ENCODE measurements at places on chromosomes 1 and 21.

DNA sequence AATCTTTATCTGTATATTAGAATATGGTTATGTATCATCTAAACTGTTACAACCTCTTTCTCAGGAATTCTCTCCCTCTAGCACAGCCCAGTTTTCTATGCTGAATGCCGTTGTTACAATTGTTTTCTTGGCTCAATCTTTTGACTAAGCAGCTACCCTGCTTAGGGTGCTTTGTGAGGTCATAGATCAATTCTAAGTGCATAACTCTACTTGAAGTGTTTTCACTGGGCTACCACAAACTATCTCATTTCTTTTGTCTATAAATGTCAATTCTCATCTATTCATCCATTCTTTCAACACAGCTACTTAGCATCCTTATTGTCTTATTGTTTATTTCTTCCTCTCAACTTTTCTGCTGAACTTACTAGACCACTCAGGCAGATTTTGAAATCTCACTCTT, 77.1 kb downstream of the CEP350 start:
- DNase-seq = no peak

GRCh38 chr1:185404291-185404690, 87.2 kb upstream of the IVNS1ABP start:
- no peak for DNase-seq

DNA sequence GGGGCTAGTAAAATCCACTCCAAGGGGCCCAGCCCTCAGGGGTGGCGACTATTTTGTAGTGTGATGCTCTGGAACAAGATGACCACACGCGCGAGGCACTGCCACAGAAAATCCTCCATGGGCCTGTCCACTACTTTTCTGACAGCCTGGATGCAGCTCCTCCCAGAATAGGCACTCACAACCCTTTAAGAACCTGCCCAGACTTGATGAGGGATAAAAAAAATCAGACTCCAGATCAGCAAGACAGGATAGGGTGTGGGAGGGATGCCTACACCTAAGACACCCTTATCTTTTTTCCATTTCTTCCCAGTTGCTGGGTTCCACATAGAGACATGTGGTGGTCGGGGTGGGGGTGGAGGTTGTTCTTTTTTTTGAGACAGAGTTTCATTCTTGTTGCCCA, 33.5 kb downstream of the PCAT6 start:
- no peak for DNase-seq

DNA sequence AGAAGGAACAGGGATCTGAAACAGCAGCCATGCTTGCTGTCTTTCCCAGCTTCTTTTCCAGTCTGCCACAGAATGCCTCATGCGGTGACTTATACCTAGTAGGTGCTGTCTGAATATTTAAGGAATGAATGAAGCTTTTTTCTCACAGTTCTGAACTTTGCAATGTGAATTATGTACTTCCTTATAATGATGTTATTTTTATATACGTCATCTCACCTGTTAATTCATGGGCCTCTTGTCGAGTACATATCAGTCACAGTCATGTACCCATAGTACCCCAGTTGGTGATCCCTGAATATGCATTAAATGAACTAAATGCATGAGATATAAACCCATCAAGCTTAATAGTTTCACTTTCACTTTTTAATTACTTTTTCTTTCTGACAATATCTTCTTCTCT, 132.7 kb downstream of the NTNG1 start:
- DNase-seq = no peak

DNA sequence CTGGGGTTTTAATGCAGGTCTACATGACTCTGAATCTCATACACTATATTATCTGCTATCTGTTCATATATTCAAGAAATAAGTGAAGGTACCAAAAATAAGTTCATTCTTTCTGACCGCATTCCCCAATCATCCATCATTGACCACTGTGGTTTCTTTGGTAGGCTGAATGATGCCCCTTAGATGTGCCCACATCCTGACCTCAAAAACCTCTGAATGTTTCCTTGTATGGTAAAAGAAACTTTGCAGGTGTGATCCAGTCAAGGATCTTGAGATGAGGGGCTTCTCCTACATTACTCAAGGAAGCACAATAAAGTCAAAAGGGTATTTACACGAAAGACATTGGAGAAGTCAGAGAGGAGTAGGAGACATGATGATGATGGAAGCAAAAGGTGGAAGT, 60.6 kb upstream of the LRRC8B start:
- no peak for DNase-seq

DNA sequence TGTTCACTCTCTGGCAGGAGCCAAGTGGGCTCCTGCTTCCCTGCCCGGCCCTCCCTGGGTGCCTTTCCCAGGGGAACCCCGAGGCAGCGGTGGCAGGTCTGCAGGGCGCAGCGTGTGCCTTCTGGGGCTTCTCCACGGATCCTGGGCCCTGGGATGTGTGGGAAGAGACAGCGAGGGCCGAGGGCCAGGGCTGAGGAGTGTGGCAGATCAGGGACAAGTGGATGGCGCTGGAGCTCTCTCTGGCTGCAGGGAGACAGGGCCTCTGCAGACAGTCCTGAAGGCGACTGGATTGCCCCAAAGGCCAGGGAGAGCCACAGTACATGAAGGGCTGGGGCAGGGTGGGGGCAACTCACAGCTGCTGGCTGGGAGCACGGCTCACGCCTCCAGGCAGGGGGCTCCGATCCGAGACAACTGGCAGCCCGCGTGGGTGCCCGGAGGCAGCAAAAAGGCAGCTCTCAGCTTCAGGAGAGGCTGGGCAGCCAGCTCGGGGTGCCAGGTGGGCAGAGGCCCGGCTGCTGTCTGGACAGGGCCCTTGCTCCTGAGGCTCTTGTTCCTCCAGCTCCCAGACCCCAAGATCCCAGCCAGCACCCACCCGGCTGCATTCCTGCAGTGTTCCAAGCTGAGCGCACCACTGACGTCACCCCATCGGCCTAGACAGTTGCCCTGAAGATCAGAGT, 16.0 kb downstream of the MORN1 start:
- peak; percentile 77 for DNase-seq

DNA sequence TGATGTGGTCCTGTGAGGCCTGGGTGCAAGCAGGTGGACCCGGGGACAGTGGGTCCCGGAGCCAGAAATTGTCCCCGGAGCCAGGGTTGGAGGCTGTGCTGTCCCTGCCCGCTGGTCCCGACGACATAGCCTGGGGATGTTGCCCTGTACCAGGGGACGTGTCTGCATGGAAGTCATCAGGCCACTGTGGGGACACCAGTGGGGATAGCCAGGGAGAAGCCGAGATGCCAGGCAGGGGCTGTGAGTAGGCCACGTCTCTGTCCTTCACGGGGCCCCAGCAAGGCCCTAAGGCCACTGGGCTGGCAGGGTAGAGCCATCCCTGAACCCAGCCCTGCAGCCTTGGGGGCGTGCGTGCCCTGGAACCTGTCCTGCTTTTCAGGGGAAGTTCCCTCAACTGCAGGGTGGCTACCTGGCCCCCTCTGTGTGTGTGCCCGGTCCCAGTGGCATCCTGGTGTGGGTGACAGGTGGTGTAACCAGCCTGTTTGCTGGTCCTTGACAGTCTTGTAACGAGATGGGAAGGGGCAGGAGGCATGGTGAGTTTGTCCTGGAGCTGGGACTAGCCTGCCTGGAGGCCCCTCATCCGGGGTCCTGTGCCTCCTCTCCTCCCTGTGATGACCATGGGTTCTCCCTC, 73.2 kb downstream of the OBSCN start:
- DNase-seq = no peak

- no peak for DNase-seq
Observed at GRCh38 chr1:24606621-24607020, 36.5 kb upstream of the SRRM1 start.

GRCh38 chr1:47216278-47217059, 15.6 kb downstream of the TAL1 start:
- DNase-seq = no peak

DNA sequence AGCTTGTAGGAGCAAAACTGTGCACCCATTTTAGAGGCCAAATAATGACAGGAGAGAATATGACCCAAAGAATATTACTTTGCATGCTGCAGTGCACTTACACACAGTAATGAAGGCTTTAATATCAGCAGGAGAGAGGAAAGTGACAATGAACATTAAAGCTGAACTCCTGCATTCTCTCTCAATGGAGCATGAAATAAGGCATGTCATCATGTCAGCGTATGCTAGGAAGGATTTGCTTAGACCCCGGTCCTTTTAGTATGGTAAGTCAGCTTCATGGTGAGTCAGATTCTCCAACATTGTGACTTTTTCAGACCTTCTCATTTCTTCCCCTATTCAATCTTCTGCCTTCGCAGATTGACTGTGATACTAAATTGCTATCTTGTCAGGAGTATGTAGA, 210.7 kb upstream of the TMPRSS15 start:
- no peak for DNase-seq

DNA sequence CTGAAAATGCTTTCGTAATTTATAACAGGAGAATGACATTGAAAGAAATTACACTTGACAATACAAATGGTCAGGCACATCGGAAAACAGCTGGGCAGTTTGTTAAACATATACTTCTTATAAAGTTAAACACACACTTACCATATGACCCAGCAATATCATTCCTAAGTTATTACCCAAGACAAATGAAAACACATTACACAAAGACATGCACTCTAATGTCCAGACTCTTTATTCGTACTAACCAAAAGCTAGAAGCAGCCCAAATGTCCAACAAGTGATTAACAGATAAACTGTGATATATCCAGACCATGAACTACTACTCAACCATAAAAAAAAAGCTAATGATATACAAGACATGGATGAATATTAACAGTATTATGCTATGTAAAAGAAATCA, 8.5 kb downstream of the AKT3 start:
- DNase-seq = no peak

GRCh38 chr1:241532162-241532531, at the start of gene KMO:
Gene KMO, plus strand, starts transcription at chr1:241532378. Its CDS starts 67 bp downstream, at chr1:241532445.
- DNase-seq = no peak

GRCh38 chr1:15680561-15681348, 3.4 kb upstream of the PLEKHM2 start:
- DNase-seq = no peak

- peak; percentile 82 for DNase-seq
Observed at GRCh38 chr1:54815086-54815876, 14.2 kb upstream of the TTC22 start.

- DNase-seq = no peak
Observed at GRCh38 chr21:38460171-38460742, 38.0 kb downstream of the ERG start.

GRCh38 chr1:171357179-171357578, 43.2 kb downstream of the FMO4 start:
- no peak for DNase-seq

GRCh38 chr1:203996126-203996525, 76.8 kb upstream of the SOX13 start:
- DNase-seq = no peak

- DNase-seq = no peak
Observed at GRCh38 chr1:14426854-14427253, 171.6 kb upstream of the KAZN start.

DNA sequence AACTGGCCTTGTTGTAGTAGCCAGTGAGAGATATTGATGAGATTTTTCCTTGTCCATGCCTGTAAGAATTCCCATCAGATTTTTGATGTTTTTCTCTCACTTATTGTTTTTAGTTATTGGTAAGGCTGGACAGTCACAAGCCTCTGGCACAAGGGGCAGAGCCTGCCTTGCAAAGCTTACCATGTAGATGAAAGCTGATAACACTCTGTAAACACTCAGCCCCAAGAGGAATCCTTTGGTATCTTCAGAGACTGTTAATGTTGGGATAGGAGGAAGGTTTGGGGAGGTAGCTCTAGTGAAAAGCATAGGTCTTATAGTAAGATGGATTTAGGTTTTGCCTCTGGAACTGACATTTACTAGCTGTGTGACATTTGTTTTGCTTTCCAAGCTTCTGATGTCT, 37.7 kb downstream of the MARK1 start:
- no peak for DNase-seq

- DNase-seq = no peak
Observed at GRCh38 chr1:170150016-170150415, 4.3 kb downstream of the NTMT2 start.

GRCh38 chr1:85339089-85339488, 62.7 kb upstream of the BCL10 start:
- DNase-seq = no peak

DNA sequence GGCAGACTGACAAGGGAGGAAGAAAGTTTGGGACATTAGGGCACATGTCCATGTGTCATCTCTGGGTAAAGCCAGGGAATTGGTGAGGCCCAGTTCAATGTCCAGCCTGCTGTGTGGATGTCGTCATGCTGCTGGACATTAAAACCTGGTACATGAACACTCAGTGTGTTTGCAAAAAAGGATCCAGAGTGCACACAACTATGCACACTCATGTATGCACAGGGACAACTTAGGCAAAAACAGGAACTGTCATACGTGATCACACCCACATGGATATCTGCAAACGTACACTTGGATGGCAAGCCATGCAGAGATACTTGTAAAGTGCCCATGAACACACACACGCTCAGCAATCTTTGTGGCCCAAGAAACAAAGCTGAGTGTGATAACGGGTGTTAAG, 47.9 kb upstream of the NEK2 start:
- DNase-seq = no peak

- no peak for DNase-seq
Observed at GRCh38 chr1:2352897-2353550, 38.3 kb downstream of the MORN1 start.

DNA sequence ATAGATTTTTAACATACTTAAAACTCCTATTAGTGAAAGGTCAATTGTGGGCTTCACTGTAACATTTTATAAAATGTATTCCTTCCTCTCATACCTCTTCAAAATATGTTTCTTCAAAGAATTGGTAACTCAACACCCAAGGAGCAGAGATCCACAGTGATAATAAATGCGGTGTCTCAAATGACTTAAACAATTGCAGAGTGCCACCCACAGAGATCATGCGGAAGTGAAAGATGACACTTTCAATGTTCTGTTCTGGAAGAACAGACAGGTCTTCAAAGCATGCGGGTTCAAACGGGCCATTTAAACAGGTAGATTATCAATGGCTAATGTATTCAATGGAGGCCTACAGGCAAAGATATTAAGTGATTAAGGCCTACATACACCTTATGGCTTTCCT, 157.0 kb upstream of the GREM2 start:
- DNase-seq = no peak

- DNase-seq = no peak
Observed at GRCh38 chr1:9615316-9616063, 26.8 kb downstream of the TMEM201 start.

GRCh38 chr1:55428231-55428630, 213.1 kb upstream of the USP24 start:
- DNase-seq = no peak

GRCh38 chr1:168093616-168094015, 43.1 kb downstream of the GPR161 start:
- no peak for DNase-seq

- no peak for DNase-seq
Observed at GRCh38 chr21:33208534-33208933, 21.2 kb upstream of the IFNAR2 start.

- no peak for DNase-seq
Observed at GRCh38 chr21:33643658-33644311, 1.5 kb downstream of the ITSN1 start.

Data from lower leg skin (tissue), 4 donors.